ENCODE measurements at places on chromosomes 2 and 18.

DNA sequence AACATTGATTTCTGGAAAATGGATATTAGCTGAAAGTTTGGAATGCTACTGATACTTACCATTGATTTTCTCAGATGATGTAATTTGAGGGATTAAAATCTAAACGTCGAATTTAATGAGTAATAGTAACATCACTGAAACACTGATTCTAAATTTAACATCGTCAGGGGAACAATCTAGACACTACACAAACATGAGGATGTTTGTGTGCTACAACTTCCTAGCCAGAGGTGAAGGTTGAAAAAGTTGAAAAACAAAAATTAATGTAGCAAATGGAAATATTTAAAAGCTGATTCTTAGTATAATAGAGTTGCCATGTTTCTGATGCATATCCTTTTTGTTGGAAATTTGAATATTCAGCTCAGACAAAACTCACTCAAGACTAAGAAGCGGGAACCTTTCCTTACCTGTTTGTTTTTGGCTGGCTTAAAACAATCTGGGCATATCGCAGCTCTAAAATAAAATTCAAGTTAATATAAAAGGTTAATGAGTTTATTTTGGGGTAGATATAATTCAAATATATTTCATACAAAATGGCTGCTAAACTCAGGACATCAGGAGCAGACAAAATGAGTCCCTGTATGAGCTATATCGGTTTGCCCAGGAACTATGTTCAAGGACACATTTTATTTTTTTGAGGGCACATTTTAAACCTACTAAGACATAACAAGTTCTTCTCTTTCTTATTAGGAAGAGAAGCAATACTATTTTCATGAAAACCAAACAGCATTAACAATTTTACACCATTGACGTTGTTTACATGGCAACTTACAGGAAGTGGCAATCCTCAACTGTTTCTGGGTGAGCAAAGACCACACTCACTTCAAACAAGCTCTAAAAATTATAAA is 52.6 kb upstream of the PEX13 start:
- no peak for DNase-seq

GRCh38 chr18:77478646-77479442 is 229.2 kb downstream of the GALR1 start:
- no peak for DNase-seq

DNA sequence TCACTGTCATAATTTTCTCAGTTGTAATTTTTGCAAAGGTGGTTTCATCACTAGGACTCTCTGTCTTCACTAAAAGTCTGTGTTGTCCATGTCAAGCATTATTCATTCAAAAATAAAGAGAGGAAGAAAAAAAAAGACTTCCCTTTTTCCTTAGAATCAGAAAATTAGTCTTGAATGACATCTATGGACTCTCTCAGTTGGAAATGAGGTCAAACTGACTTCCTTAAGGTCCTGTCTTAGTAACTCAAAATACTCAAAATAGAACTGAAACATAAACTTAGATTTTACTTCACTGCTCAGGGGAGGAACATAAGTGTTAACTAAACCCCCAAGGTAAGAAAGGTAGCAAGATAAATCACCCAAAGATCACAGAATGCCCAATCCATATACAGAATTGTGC is 2.2 kb upstream of the ZNF407 start:
- no peak for DNase-seq

DNA sequence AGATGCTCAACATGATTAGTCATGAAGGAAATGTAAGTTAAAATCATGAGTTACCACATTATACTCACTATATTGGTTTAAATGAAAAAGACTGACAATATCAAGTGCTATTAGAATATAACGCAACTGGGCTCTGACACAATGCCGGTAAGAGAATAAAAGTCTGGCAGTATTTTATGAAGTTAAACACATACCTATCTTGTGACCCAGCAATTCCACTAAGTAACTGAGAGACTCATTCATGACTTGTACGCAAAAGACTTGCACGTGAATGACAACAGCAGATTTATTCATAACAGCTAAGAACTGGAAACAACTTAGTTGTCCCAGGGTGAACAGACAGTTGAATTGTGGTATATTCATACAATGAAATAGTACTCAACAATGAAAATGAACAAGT is 342.1 kb downstream of the SLC4A3 start:
- no peak for DNase-seq

GRCh38 chr18:44465381-44465841 is 215.3 kb upstream of the SETBP1 start:
- no peak for DNase-seq

GRCh38 chr18:57931038-57931437 is 113.0 kb upstream of the NEDD4L start:
- DNase-seq = no peak

GRCh38 chr2:121235542-121235941 is 49.5 kb downstream of the TFCP2L1 start:
- no peak for DNase-seq

GRCh38 chr2:195830968-195831950 is 174.2 kb downstream of the SLC39A10 start:
- no peak for DNase-seq

- no peak for DNase-seq
Observed at GRCh38 chr2:64586054-64586453, 61.9 kb downstream of the AFTPH start.

Data from stimulated activated CD8-positive, alpha-beta memory T cell treated with anti-CD3 and anti-CD28 coated beads, Interleukin-15, amount 100 ng/mL, for 24 hours (primary cell).